ENCODE measurements at places on chromosomes 16 and 17. TPM values are rescaled to one million over a fixed set of nuclear protein-coding genes. Genes with fewer than 3 reads are reported as not detected.

Gene MAP2K6
- total RNA-seq: 3.5 TPM

DNA sequence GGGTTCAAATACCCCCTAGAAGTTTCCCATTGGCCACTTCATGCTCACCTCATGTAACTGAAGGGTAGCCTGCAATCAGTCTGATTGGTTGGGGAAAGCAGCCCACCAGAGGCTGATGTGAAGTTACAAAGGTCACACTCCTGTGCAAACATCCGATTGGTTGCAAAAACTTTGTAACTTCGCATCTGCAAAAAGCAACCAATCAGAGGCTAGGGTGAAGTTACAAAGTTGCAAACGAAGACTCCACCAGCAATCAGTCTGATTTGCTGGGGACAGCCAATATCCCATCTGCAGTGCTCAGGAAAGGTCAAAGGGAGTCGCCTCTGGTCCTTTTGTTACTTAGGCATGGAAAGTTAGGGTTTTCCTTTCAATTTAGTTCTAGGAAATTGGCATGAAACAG lies 40.1 kb downstream of the TAOK1 start:
- no peak for DNase-seq

GRCh38 chr17:66306446-66306845 lies 4.0 kb downstream of the PRKCA start:
- no peak for DNase-seq

GRCh38 chr16:64346080-64346479 lies 775.8 kb downstream of the CDH11 start:
- DNase-seq: no peak

DNA sequence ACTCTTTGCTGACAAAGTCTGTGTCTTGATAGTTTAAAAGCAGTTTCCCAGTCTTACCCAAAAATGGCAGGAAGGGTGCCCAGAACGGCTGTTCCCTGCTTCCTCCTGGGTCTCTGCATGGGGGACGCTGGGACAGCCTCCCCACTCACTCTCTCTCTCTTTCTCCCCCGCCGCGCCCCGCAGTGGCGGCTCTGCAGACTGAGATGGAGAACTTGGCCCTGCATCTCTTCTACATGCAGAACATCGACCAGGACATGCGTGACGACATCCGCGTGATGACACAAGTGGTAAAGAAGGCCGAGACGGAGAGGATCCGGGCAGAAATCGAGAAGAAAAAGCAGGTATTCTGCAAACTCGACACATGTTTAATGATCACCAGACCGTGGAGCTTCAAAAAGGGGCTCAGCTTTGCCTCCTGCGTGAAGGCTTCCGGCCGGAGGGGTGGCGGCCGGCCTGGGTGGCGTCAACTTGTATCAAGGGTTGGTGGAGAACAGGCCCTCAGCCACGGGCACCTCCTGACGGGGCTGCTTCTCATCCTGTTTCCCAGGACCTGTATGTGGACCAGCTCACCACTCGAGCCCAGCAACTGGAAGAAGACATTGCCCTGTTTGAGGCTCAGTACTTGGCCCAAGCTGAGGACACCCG lies 22.0 kb downstream of the CCDC40 start:
- no peak for DNase-seq

DNA sequence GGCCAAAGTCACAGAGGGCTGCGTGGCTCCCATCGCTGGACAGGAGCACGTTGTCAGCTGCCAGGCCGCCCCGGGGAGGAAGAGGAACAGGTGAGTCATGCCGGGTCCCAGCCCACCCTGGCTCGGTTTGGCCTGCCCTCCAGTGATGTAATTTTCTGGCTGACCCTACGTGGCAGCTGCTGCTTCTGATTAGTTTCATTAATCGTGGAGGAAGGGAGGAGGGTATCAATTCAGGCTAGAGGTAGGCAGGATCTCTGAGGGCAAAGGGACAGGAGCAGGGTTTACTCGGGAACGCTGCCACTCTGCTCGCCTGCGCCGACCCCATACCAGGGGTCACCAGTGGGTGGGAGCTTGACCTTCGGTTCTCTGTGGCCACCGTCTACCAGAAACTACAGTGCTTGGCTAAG lies 11.7 kb upstream of the SPATA32 start:
- no peak for DNase-seq
